ENCODE measurements at places on chromosomes 7 and 10.

- DNase-seq, result no peak
These were observed 36.4 kb downstream of the RABGEF1 start for GRCh38 chr7:66776800-66777442.

- DNase-seq, result no peak
These were observed 138.4 kb downstream of the BICC1 start for GRCh38 chr10:58651040-58651439.

GRCh38 chr10:52488606-52489485 is 174.8 kb downstream of the DKK1 start:
- no peak for DNase-seq

GRCh38 chr10:52455098-52455497 is 141.0 kb downstream of the DKK1 start:
- DNase-seq, result no peak

- no peak for DNase-seq
These were observed 98.9 kb downstream of the LRMDA start for GRCh38 chr10:75530299-75530698.

- no peak for DNase-seq
These were observed 4.5 kb upstream of the MICALL2 start for GRCh38 chr7:1463676-1464223.

GRCh38 chr7:150891740-150892139 is 39.4 kb downstream of the AOC1 start:
- DNase-seq, result no peak

DNA sequence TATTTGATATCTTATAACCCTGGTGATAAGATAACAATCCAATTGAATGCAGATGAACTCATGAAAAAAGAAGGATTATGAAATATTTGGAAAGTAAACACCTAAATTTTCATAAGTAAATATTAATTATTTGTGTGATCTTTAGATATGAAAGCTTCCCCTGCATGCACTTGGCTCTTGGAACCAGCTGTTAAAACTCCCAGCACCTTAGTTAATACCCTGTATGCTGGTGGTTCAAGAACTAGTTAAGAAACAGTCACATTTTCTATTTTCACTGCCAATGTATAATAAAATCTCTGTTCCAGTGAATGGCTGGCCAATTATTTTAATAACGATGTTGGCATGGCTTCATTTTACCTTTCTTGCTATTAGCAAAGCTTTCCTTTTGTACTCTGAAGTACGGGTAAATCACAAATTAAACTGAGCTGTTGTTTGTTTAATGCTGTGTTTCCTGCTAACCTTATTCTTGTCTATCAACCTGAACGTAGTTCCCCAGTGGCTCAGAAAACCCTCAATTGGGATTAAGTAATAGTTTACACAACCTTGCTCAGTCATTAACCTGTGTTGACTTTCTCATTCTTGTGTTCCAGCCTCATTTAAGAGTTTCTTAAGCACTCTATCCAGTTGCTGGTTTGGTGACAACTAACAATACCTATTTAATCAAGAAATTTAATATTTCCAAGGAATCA is 38.9 kb downstream of the MET start:
- DNase-seq, result no peak

DNA sequence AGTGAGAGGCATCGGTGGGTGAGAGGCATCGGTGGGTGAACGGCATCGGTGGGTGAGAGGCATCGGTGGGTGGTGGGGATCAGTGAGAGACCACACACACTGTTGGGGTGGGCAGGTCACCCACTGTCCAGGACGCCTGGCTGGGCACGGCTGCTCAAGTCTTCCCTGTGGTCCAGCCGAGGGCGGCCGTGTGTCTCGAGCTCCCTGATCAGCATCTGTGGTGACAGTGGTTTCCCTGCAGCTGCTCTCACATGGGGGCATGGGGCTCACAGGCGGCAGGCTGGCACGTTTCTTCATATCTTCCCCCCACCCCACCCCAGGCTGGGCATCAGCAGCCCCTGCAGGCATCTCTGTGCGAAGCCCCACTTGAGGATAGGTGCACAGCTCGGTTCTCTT is 78.2 kb downstream of the NKX6-2 start:
- DNase-seq, result no peak

DNA sequence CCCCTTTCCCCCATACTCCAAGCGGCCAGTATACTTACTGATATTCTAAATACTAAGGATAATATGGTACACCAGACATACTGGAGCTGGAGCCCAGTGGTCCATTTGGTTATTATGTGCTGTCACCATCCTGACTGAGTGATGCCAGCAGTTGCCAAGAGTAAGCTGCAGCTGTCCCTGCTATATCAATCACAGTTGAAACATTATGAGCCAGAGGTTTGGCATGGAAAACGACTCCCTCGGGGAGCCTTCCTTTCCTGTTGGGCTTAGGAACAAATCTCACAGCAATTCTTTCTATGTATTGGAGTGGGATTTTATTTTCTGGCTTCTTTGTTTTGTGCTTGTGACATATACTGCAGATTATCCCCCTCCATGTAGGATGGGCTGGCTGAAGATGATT is 32.6 kb downstream of the STRIP2 start:
- no peak for DNase-seq

DNA sequence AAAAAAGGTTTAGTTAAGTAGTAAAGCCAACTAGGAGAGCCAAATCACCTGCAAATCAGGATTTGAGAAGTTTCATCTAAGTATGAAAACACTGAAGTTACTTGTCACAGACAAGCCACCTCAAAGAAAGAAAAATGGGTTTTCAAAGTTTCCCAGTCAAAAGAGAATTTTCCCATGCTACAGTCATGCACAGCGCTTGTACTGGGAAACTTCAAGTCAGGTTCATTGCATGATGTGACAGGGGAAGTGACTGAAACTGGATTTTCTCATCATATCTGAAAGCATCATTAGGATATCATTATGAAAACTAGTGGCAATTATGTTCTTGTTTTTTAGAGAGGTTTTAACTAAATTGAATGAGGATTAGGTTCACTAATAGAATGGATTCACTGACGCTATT is 167.0 kb downstream of the SGMS1 start:
- no peak for DNase-seq

GRCh38 chr10:90313576-90314325 is 544.1 kb downstream of the HTR7 start:
- DNase-seq, result no peak

GRCh38 chr10:34727595-34728033 is 87.5 kb downstream of the PARD3 start:
- no peak for DNase-seq

DNA sequence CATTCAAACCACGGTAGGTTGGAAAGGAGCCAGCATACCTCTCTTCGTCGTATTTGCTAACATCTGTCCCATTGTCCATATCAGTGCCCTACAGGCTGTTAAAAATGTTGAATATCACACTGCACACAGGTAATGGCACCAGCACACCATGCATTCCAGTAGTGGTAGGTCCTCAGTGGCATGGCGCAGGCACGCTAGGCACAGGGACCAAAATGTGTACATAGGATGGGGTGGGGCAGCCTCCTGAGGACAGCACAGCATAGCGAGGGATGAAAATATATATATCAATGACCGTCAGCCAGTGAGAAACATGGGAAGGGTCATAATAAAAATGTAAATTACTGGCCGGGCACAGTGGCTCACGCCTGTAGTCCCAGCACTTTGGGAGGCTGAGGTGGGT is 99.9 kb upstream of the CTBP2 start:
- no peak for DNase-seq

DNA sequence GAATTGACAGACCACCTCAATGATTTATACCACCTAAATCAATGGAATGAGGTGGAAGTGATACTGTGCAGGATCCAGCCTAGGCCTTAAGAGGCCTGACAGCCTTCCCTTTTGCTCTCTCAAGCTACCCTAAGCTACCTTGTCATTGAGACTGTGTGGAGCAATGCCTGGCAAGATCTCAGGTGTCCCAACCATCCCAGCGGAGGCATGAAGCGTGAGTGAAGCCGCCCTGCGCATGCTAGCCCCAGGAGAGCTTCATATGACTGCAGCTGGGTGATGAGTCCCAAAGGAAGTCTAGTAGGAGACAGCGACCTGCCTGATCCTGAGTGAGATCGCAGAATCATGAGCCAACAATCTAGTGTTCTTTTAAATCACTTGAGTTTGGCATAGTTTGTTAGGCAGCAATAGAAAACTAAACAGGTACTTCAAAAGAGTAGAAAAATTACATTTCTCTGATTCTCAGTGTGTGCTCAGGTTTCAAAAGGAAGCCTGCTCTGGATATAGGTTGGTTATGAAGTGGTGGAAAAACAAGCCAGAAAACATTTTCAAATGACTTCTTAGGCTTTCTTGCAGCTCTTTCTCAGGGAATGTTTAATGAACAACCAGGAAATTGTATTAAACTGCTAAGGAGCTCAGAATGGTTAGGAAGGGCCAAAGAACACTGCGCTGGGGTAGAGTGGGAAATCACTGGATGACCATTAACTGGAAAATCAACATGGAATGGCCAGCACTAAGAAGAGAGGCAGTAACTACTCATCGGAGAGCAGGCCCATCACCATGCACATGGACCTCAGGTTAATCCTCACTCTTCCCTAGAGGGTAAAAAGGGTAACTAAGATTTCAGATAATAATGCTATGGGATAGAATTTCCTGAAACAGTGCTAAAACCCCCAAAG is 535.2 kb downstream of the PHTF2 start:
- no peak for DNase-seq

GRCh38 chr7:120898715-120899499 is 41.0 kb upstream of the TSPAN12 start:
- DNase-seq, result no peak

DNA sequence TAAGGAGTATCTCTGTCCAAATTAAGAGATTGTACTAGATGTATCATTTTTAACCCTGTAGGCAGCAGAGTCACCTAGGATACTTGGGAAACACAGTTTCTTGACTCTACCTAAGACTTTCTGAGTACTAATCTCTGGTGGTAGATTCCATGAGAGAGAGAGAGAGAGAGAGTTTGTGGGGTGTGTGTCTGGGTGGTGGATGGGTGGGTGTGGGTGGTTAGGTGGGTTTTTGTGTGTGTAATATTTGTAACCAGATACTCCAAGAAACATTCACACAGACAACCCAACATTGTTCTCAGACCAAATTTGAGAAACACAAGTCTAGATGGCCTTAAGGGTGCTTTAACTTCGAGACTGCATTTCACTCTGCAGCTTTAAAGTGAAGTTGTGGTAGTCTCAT is 215.2 kb downstream of the PRKG1 start:
- no peak for DNase-seq

DNA sequence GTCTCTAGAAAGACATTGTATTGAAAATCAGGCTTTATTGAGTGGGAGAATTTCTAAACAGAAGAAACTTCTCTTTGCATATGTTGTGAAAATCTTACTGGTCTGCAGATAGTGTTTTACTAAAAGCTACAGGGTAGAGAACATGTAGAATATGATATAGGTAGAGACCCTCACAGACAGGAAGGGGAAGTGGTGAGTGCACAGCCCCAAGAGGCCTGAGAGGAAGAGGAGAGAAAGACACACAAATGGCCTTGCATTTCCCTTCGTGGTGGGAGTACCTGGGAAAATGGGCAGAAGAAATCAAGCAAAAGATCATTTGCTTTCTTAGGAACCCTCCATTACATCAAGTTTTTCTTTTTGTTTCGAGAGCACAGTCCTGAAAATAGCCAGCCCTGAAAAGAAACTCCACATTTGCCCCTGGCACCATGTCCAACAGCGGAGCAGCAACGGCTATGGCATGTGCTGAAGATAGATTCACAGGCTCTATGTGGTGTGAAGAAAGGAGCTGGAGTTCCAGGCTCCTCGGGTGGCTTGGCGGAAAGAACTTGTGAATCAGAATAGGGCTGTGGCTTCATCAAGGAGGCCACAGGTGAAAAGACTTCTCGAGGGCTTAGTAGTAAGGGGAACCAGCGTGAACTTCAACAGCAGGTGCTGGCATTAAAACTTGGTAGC is 143.5 kb downstream of the CALCR start:
- DNase-seq, result no peak

- DNase-seq, result no peak
These were observed 3.6 kb downstream of the PDSS1 start for GRCh38 chr10:26700884-26701630.

DNA sequence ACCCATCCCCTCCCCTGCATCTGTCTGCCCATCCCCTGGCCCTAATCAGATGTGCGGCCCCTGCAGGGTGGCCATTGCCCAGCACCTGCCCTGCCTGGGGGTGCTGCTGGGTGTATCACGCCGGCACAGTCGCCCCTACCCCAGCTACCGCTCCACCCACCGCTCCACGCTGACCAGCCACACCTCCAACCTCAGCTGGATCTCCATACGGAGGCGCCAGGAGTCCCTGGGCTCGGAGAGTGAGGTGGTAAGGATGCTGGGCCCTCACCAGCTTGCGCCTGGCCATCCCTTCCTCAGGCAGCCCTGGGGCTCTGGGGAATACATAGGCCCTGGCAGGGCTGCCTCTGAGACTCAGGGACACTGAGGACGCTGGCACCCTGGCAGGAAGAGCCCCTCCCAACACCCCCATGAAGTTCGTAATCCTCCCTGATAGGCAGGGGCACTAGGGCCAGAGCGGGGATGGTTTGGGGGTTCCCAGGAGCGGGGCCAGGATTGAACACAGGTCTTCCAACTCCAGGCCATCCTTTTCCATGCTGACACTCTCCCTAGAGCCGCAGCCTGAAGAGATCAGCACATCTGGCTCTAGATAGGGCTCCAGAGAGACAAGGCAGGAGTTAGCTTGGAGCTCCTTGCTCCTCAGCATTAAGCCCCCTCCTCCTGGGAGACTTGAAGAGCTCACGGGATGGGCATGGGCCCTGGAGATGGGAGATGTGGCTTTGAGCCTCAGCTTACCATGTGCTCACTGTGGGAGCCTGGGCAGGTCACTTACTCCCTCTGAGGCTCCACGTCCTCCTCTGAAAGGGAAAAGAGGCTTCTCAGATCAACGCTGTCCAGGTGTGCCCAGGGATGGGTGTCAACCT is 5.9 kb upstream of the LDB3 start:
- no peak for DNase-seq

DNA sequence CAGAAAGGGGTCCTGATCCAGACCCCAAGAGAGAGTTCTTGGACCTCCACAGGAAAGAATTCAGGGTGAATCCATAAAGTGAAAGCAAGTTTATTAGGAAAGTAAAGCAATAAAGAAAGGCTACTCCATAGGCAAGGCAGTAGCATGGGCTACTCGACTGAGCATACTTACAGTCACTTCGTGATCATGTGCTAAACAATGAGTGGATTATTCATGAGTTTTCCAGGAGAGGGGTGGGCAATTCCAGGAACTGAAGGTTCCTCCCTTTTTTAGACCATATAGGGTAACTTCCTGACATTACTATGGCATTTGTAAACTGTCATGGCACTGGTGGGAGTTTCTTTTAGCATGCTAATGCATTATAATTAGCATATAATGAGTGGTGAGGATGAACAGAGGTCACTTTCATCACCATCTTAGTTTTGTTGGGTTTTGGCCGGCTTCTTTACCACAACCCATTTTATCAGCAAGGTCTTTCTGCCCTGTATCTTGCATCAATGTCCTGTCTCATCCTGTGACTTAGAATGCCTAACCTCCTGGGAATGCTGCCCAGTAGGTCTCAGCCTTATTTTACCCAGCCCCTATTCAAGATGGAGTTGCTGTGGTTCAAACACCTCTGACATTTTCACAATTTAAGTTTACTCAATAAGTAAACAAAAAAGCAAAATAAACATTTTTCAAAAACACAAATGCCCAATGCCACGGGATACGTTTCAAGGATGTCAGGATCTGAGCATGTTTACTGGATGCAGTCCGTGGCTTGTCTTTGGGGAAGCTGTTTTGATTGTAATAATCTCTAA is 37.0 kb downstream of the ALOX5 start:
- DNase-seq, result no peak
